Spinal cord (tissue), 10 donors: ENCODE measurements at places on chromosomes 11 and 22. TPM values are rescaled to one million over a fixed set of nuclear protein-coding genes. Genes with fewer than 3 reads are reported as not detected.

The OR5B21 gene
- not detected for polyA plus RNA-seq

The SPON1 gene
- polyA plus RNA-seq: 125 TPM

DNA sequence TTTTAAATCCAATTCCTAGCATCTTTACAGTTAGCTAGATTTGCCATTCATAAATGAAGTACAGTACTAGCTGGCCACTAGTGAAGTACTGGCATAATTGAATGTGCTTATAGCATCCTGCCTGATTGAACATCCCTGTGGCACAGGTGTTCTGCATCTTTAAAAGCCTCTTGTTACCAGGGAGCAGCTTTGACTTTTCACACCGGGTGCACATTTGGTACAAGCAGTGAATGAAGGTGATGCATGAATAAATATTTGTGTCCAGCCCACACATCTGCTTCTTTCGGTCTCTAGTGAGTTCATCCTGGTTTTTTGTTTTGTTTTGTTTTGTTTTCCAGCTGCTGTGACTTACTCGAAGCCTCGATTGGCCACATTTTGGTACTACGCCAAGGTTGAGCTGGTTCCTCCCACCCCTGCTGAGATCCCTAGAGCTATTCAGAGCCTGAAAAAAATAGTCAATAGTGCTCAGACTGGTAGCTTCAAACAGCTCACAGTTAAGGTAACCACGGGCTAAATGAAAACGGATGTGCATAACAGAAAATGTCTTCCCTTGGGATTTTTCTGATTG is 5.3 kb downstream of the ATP5MG start:
- no peak for DNase-seq

The SLC25A18 gene
- polyA plus RNA-seq: 28.8 TPM

- DNase-seq: no peak
These were observed 18.9 kb upstream of the UVRAG start for GRCh38 chr11:75796091-75796435.

DNA sequence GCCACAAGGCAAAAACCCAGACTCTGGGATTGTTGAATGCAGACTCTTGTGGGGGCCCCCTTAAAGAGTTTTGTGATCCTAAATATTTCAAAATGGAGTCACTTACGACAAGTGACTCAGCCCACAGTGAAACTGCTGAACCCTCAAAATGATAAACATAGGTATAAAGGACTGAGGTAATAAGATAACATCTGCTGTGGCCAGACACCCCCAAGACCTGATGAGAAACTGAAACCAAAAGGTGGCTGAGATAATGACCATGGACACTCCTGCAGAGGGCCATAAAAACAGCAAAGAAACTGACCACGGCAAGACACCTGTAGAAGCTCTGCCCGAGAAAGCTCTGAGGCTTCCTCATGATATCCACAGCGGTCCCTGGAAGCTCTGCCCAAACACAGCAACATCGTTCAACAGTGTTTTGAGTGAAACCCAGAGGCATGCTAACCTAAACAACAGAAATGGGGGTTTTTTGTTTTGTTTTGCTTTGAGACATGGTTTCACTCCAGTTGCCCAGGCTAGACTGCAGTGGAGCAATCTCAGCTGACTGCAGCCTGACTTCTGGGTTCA is 1.6 kb upstream of the PLAAT4 start:
- no peak for DNase-seq

DNA sequence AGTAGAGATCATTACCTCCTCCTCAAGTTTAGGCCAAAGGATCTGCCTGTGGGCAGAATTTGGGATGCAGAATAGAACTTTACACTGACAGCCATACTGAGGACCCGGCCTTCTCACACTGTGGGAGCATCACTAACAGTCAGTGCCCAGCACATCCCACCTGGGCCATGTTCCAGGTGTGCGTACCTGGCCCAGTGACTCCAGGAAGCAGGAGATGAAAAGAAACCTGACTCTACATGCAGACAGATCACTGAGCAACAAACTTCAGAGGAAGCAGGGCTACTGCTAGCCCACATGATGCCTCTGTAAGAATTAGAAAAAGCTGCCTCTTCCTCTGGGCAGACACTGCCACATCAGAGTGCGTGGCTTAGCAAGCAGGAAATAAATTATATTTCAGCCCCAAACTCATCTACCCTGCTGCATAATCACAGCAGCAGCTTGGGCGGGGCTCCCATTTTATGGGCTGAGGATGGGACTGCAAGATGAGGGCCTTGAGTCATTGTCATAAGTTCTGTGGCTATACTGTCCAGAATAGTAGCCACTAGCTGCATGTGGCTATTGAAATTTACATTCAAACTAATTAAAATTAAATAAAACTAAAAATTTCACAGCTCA is 6.0 kb upstream of the LMO2 start:
- DNase-seq: no peak
